ENCODE measurements at places on chromosomes 13 and 19.

DNA sequence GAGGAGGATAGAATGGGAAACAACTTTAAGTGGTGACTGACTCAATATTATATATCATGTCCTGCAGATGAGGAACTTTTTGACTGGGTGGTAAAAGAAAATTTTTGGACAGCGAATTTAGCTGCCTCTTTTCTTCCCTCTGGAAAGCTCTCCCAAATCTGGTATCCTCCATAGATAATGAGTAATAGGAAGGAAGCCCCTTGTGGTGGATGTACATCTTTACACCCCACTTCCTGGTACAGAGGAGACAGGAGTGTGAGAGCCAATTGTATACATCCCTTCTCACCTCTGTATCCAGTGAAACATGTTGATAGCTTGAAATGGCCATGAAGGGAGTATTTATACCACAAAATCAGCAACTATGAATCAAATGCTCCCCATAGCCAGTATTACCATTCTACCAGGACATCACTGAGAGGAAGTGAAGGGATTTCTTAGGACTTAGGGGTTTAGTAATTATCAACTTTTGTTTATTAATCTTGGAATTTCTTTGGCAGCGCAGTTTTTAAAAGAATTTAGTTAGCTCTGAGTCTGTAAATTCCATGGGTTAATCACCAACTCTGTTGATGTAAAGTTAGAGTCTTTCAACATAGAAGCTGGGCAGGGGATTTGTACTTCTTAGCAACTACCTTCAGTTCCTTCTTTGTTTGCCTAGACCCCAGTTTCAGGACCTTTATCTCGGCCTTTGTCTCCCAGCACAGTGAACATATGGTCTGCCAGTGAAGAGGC lies 17.0 kb upstream of the TDRD3 start:
- DNase-seq: no peak

GRCh38 chr19:38204096-38204495 lies 19.9 kb downstream of the DPF1 start:
- no peak for DNase-seq

DNA sequence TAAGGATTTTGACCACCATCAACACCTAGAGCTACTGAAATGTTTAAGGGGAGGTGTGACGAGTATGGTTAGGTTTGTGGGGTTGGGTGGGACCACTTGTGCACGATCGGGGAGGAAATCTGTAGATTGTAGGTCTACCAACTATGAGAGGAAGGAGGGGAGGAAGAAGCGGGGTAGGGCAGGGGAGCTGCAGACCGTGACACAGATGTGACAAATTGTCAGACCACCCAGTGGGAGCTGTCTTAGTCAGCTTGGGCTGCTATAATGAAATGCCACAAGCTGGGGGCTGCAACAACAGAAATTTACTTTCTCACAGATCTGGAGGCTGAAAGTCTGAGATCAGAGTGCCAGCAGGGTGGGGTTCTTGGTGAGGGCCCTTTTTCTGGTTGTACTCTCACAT lies 62.2 kb upstream of the ARGLU1 start:
- DNase-seq: no peak

GRCh38 chr19:52778811-52779210 lies 7.8 kb downstream of the ZNF600 start:
- DNase-seq: no peak

- DNase-seq: no peak
These were observed 25.1 kb upstream of the CD70 start for GRCh38 chr19:6616011-6616410.

- DNase-seq: no peak
These were observed 30.2 kb upstream of the CPB2 start for GRCh38 chr13:46134961-46135522.
